ENCODE measurements at places on chromosomes 7 and 10.
A peak's percentile ranks its signal among the peaks of the same experiment; 100 is the strongest.

- peak; percentile 4 for DNase-seq
These were observed 15.6 kb downstream of the FAM107B start for GRCh38 chr10:14758994-14759664.

DNA sequence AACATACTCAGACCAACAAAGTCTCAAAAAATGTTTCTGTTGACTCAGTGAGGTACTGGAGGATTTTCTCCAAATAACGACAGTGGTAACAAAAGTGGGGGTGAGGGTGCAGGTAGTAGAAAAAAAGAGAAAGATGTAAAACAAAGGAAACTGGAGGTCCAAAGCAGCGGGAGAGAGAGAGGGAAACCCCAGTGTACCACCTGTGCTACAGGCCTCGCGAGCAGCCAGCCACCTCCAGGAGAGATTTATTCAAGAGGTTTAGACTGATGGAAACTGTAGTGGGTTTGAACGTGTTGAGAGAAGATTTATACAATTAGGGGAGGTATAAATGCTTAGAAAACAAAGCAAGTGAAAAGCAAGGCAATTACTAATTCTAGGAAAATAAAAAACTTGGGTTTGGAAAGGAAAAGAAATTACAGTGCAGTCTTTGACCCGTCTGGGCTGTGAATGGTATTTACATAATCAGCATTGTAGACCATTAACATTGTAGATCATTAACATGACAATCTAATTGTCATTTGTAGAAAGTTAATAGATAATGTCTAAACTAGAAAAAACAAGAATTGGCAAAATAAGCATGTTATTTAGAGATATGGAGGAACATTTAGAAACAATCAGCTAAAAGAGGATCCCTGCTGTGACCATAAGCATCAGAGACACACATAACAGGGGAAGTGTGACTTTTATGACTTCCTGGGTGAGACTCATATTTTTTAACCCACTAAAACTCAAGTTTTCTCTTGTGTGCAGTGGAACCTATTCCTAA is 180.0 kb downstream of the RELN start:
- DNase-seq: no peak

GRCh38 chr7:92968502-92968901 is 132.1 kb upstream of the CDK6 start:
- DNase-seq: no peak

DNA sequence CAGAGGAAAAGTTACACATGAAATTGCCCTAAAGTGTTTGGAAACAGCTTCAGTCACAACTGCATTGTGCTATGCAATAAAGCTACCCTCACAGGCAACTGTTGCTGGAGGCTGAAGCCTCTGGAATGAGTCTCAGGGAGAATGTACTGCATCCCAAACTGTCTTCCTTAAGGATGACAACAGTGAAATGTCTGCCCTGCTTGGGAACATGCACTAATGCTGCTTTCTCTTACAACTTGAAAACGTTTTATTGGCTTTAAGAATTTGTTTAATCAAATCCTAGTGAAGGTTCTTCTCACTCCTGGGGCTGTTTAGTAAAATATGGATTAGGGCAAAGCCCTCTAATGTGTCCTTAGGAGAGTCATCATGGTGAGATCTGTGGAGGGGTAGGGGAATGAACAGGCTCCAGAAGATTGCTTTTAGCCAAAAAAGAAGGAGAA is 215.4 kb downstream of the TWIST1 start:
- no peak for DNase-seq

- no peak for DNase-seq
These were observed 29.2 kb downstream of the DLD start for GRCh38 chr7:107920048-107920772.

- no peak for DNase-seq
These were observed 5.6 kb downstream of the ADGRA1 start for GRCh38 chr10:133093291-133093690.

- no peak for DNase-seq
These were observed 38.9 kb downstream of the HK1 start for GRCh38 chr10:69317175-69317604.

DNA sequence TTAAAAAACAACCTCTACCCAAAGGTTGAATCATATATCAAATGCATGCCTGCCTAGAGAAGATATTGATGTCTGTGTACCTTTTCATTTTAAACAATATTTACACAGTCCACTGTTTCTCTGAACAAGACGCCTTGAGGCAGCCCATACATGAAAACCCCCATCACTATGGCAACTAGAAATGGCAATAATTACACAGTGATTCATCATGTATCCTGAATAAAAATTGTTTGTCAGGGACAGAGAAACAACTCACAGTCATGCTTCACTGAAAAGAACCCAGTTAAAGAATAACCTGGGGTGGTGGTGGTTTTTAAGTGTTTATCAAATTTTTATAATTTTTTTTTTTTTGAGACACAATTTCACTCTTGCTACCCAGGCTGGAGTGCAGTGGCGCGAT is 19.7 kb downstream of the DNAJC12 start:
- DNase-seq: no peak

GRCh38 chr10:484925-485661 is 204.4 kb downstream of the DIP2C start:
- peak; percentile 42 for DNase-seq

DNA sequence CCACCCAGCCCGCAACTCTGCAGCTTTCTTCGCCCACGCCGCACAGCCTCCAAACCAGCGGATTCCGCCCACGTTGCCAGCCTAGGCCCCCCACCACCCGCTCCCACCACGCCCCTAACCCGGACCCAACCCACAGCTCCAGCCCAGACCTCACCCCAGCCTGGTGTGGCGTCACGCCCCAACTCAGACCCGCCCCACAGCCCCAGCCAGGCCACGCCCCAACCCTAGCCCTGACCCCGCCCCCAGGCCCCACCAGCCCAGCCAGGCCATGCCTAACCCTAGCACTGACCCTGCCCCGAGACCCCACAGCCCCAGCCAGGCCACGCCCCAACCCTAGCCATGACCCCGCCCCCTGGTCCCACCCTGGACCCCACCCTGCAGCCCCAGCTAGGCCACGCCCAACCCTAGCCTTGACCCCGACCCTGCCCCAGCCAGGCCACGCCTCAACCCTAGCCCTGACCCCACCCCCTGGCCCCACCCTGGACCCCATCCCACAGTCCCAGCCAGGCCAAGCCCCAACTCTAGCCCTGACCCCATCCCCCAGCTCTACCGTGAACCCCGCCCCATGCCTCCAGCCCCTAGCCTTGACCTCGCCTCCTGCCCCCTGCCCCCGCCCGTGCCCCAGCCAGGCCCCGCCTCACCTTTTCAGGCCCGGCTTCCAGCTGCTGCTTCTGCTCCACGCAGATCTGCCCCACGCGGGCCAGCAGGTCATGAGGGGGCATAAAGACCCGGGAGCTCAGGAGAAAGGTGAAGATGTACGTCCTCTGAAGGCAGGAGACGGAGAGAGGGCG is 64.0 kb downstream of the RASGEF1A start:
- peak; percentile 19 for DNase-seq

GRCh38 chr7:90025771-90026170 is 128.5 kb upstream of the STEAP1 start:
- no peak for DNase-seq

- DNase-seq: no peak
These were observed 6.6 kb downstream of the CUBN start for GRCh38 chr10:17122726-17123661.

GRCh38 chr7:35820858-35821257 is 20.0 kb downstream of the SEPTIN7 start:
- no peak for DNase-seq

GRCh38 chr10:32150532-32151101 is 94.4 kb upstream of the KIF5B start:
- DNase-seq: no peak

DNA sequence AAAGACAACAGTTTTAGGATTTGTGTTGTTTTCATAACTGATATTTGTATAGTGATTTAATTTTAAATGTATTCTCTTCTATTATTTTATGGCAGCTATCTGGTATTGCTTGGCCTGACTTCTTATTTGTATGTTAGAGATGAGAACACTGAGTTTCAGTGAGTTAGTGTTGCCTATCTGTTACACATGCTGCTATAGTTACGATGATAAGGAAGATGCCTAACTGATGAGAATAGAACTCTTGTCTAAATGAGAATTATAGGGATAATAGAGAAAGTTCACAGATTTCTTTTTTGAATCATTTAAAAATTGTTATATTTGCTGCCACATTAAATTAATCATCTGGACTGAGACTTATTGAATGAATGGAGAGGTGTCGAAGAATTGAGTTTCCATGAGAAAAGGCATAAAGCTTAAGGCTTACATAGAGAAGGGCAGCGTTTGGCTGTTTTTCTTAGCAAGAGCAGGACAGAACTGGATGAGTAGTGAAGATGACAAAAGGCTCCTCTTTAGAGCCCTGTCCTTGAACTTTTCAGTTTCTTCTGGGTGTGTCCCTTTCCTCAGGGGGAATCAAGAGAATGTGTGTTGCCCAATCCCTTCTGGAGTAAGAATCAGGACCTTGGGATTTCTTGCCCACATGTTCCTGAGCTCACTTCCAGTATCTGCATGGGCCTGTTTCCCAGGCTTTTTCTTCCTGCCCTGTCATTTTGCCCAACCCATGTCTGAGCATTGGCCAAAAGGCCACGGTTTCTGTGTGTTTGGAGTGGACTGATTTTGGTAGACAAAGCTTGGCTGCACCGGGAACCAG is 195.6 kb upstream of the CSTF2T start:
- no peak for DNase-seq

GRCh38 chr7:88226886-88227516 is 7.2 kb upstream of the SRI start:
- no peak for DNase-seq

Measured in CD4-positive, alpha-beta T cell treated with Interleukin-6 at 100 ng/mL for 8 hours (primary cell).